ENCODE measurements at places on chromosomes 2 and 18. TPM values are rescaled to one million over a fixed set of nuclear protein-coding genes. Genes with fewer than 3 reads are reported as not detected.

GRCh38 chr2:31217465-31218200, at the start of gene CAPN14:
Gene CAPN14 (minus strand): TSS chr2:31217515. CDS start chr2:31205447, 12,068 bp downstream.
- DNase-seq, result no peak

Gene SLC5A7
- not detected for total RNA-seq

DNA sequence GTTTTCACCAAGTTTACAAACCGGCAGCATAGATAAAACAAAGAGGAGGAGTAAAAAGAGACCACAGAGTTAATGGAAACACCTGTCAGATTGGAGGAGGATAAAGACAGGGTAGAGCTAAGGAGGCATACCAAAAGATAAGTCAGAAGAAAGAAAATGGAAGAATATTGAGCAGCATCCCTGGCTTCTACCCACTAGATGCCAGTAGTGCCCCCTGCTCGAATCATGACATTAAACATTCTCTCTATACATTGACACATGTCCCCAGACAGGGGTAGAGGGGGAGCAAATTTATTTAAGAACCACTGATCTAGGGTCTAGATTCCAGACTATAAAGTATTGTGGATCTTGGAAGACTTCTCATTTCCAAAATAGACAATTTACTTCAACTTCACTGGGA, 159.8 kb upstream of the ETAA1 start:
- DNase-seq, result no peak

DNA sequence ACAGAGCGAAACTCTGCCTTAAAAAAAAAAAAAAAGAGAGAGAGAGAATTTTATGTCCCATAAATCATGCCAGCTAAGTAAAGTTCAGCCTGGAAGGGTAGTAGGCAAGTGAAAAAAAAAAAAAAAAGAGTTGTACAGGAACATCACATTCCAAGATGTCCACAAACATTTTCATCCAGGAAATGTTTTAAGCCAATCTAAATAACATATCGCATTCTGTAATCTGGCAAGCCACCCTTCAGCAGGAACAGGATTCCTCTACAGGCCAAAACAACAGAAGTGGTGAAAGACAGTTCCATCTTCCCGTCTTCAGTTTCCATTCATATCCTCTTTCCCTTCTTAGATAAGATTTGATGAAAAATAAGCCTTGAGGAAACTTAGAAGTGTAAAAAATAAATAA, 1108.1 kb upstream of the DDX18 start:
- no peak for DNase-seq

Gene VWC2L
- not detected for total RNA-seq

Gene SERPINB7
- not detected for total RNA-seq

GRCh38 chr2:205865905-205866441, 183.7 kb downstream of the NRP2 start:
- no peak for DNase-seq

GRCh38 chr2:85537600-85538506, 1.1 kb upstream of the MAT2A start:
- DNase-seq, result peak; percentile 28

Gene PTH2R
- total RNA-seq, result 0.14 TPM

DNA sequence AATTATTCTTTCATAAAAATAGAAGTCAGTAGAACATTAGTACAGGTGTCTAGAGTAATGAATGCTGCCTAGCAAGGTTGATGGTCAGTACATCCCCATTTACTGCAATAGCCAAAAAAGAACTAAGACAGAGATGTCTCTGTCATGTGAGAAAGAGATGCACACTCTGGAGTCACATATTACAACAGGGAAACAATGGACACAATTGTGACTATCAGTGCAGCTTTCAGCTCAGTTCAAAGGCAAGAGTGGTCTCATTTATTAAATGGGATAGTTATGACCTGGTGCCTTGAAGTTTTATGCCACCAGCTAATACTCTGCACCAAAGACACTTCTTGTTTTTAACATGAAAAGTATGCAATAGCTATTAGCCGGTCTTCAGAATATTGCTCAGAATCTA, 194.9 kb upstream of the CHAC2 start:
- no peak for DNase-seq

GRCh38 chr2:25246001-25246400, 77.6 kb upstream of the POMC start:
- no peak for DNase-seq

DNA sequence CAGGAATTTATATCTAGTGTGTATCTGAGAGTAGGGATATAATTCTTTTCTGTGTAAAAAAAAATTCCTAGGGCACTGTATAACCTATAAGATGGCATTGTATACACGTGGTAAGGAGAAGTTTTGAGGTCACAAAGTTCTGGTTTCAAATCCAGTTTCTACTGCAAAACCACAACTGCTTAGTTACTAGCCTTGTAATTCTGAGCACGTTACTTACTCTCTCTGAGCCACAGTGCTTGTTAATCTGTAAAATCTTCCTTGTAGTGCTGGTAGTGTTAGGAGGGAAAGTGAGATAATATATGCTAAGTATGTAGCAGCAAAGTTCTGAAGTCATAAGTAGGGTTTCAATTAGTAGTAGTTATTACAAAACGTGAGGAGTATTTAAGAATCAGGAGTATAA, 175.4 kb downstream of the SATB2 start:
- DNase-seq, result no peak

- no peak for DNase-seq
Observed at GRCh38 chr2:36678856-36679255, 17.7 kb upstream of the VIT start.

- DNase-seq, result no peak
Observed at GRCh38 chr2:159661286-159661685, 44.9 kb upstream of the BAZ2B start.

GRCh38 chr2:193810533-193810932, 1615.8 kb upstream of the TMEFF2 start:
- no peak for DNase-seq

GRCh38 chr18:58044370-58045241, 580 bp downstream of the NEDD4L start:
- DNase-seq, result peak; percentile 16

Gene MAP3K19
- not detected for total RNA-seq

DNA sequence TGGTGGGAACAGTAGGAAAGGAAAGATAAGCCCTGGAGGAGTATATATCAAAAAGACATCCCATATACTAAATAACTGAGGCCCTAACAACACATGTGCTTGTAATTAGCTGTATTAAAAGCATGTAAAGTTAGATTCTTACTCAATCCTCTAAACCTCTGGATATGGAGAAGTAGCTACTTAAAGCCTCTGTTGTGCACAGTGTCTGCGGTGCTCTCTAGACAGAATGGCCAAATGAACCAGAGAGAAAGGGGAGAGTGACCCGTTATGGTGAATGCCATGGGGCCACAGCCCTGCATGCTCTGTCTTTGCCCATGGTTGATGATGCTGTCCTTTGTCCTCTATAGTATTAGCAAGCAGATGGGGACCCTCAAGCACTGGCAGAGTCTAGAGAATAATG, 104.4 kb upstream of the SLC8A1 start:
- no peak for DNase-seq

GRCh38 chr2:217517402-217517801, 485.4 kb downstream of the TNS1 start:
- no peak for DNase-seq

DNA sequence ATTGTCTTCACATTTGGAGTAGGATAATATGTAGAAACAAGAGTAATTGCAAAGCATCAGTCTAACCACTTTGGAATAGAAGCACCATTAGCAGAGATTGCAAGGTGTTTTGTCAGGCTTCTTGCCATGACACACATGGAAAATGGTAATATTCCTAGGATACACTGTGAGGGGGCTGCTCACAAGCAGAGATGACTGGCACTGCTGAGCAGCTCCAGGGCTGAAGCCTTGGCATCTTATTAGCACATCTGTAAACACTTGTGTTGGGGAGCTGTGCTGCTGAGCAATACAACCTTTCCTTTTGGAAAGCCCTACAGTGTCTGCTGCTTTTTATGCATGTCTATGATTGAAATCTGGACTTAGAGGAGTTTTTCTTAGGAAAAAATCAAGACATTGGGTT, 602.2 kb downstream of the XIRP2 start:
- DNase-seq, result no peak

Gene MYO5B
- total RNA-seq, result not detected

DNA sequence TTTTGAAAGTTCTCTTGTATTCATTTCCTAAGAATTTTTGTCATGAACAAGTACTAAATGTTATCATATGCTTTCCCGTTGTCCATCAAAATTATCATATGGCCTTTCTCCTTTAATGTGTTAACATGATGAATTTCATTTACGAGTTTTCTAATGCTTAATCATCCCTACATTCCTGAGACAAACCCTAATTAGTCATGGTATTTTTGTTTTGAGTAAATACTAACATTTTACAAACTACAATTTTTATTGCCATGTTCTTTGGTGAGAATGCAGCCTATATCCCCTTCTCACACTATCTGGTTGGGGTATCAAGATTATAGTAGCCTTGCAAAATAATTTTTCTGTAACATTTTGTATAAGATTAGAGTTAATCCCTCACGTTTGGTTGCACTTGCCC, 14.5 kb downstream of the SMAD2 start:
- no peak for DNase-seq

- DNase-seq, result no peak
Observed at GRCh38 chr2:126966601-126967000, 67.9 kb downstream of the TEX51 start.

DNA sequence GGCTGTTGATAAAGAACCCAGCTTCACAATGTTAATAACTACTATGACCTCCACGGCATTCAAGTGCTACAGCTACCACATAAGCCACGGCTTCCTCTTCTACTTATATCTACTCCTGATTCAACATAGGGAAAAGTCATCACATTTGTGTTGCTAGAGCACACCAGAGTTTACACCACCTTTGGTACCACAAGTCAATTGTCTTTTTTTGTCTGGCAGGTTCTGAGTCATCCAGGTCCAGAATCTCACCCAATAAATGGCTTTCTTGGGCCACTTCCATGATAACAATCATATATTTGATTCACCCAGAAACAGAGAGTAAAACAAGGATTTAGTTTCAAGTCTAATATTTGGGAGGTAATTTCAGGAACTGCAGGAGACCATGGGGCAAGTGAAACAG, 480.2 kb downstream of the TMX3 start:
- DNase-seq, result no peak

DNA sequence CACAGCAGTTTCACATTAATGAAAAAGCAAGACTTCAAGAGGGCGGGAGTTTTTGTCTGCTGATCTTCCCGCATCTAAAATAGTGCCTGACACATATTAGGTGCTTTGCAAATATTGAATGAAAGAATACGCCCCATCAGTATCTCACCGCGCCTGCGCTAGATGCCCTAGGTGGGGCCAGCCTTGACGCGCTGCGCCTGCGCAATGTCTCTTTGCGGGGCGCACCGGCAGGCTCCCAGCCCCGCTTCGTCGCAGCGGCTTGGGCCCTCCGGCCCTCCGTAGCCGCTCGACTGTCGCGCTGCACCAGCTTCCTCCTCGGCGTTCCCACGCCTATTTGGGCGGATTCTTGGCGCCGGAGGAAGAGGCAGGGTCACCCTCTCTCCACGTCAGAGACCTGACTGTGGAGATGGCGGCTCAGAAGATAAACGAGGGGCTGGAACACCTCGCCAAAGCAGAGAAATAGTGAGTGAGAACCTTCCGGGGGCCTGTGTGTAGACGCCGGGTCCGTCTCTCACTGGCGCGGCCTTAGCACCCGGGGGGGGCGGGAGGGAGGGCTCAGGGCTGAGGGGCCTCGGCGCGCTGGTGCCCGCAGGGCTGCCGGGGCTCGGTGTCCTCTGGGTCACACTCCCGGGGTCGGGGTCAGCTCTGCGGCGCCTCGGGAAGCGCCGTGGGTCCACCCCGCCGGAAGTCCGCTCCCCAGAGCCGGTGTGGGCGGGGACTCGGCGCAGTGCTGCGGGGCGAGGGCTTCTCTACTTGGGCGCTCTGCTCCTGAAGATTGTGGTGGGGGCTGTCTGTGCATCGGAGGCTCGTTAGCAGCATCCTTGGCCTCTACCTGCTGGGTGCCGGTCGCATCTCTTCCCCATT, at the start of gene NAPG:
Gene NAPG, plus strand, starts transcription at position 331 of the 864 bp plus-strand sequence. Its CDS starts 76 bp downstream, at position 407.
- DNase-seq, result peak; percentile 91

GRCh38 chr2:207405150-207405549, 124.6 kb upstream of the CREB1 start:
- no peak for DNase-seq

DNA sequence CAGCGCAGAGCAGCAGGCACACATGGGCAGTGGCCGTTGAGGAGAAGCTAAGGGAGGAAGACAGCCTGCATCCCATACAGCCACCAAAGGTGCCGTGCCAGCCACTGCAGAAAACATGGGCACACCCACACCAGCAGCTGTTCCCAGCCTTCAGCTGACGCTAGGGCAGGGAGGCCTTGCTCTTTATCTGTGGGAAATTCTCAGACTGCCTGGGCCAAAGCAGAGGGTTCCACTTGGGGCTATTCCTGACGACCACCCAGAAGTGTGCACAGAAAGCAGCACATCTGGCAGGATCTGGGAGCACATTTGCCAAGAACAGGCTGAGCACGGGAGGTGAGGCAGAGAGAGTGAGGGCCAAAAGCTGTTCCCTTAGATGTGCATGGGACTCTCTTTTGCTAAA, 101.3 kb upstream of the SOX11 start:
- no peak for DNase-seq

Gene RAB6C
- not detected for total RNA-seq

DNA sequence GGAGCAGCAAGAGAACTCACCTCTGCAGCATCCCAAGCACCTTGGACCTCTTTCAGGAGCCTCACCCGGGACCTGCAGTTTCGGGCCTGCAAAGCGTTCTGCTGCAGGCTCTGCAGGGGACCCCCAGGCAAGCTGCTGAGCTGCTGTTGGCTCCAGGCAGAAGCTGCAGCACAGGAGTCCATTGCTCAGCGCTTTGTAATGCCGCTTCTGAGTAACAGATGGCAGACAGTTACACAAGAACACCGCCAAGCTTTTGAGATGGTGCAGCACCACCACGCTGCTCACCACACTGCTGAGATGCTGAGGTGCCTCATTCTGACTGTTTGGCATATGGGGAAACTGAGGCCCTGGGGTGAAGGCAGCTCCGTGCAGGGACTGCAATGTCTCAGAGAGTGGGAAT, 1.9 kb upstream of the GALNT14 start:
- no peak for DNase-seq

Gene TSHZ1
- 11.5 TPM for total RNA-seq

DNA sequence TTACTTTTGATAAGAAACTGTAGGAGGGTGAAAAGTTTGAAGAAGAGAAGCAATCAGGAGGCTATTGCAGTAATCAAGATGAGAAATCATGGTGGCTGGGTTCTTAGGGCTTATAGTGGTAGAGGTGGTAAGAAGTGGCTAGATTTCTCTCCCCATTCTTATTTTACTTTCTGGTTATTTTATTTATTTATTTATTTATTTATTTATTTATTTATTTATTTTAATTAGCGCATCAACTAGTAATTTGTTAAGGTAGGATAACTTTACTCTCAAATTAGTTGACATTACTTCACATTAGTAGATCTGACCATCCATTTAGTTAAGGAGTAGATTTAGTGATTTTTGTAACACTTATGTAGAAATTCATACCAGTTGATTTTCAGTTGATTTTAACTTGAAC, 77.4 kb downstream of the PIK3C3 start:
- no peak for DNase-seq

Gene SMYD1
- not detected for total RNA-seq

Gene EFEMP1
- total RNA-seq, result not detected

Gene SPDYA
- total RNA-seq, result 1.8 TPM

DNA sequence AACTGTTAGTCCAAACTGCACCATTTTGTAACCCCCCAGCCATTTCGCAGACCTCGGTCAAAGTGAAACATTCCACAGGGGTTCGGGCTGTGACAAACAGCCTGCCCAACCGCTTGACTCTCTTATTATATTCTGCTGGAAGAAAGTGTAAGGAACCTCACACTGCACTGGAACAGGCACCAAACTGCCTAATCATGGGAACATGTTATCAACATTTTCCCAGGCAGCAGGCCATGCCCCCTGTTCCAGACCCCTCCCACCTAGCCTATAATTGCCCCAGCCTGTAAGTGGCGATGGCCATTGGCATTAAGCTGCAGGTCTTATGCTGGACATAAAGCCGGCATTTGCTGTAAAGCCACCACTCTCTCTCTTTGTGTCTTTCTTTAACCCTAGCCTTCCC, 16.9 kb downstream of the LYG2 start:
- no peak for DNase-seq

Gene DSG3
- total RNA-seq, result not detected
